Upper lobe of right lung (tissue), 1 donor: ENCODE measurements at places on chromosomes 3 and 15.
A peak's percentile ranks its signal among the peaks of the same experiment; 100 is the strongest.

- DNase-seq, result no peak
These were observed 80.9 kb upstream of the RPL32 start for GRCh38 chr3:12922306-12922705.

GRCh38 chr3:33134026-33134625 is 20.3 kb downstream of the CRTAP start:
- DNase-seq, result no peak

- DNase-seq, result peak; percentile 85
These were observed 731 bp downstream of the FYTTD1 start for GRCh38 chr3:197750396-197750831.

- peak; percentile 85 for DNase-seq
These were observed 79.3 kb upstream of the ALDH1L1 start for GRCh38 chr3:126259411-126260391.

GRCh38 chr3:15199493-15200105 is 6.4 kb upstream of the CAPN7 start:
- DNase-seq, result no peak

GRCh38 chr3:191076903-191077552 is 122.0 kb upstream of the OSTN start:
- DNase-seq, result no peak

- DNase-seq, result no peak
These were observed 74.5 kb downstream of the MYLK start for GRCh38 chr3:123809597-123809996.
